ENCODE measurements at places on chromosomes 5 and 9. TPM values are rescaled to one million over a fixed set of nuclear protein-coding genes. Genes with fewer than 3 reads are reported as not detected.

- no peak for DNase-seq
Measured at GRCh38 chr9:86600291-86600690, 246.1 kb upstream of the TUT7 start.

- no peak for DNase-seq
Measured at GRCh38 chr5:89450149-89450538, 567.2 kb upstream of the MEF2C start.

DNA sequence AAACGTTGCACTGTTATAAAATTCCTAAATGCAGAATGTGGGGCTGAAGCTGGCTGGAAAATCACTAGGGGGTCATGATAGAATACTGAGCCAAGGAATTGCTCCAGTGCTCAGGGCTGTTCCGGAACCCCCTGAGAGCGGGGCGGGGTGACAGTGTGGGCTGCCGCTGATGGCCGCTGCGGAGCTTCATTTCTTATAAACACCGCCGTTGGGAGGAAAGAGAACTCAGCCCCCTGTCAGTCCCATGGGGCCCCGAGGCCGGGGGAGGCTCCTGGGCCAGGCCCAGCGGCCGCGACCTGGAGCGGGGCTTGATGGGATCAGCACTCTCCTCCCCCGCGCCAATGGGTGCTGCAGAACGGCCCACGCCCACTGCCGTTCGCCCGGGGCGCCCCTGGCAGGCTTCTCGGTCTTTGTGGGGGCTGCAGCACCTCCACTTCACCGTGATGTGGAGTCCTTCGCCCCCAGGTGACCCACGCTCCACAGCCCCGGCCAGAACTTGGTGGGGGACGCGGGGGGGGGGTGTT lies 5.2 kb upstream of the IRF1 start:
- DNase-seq = peak; percentile 94

DNA sequence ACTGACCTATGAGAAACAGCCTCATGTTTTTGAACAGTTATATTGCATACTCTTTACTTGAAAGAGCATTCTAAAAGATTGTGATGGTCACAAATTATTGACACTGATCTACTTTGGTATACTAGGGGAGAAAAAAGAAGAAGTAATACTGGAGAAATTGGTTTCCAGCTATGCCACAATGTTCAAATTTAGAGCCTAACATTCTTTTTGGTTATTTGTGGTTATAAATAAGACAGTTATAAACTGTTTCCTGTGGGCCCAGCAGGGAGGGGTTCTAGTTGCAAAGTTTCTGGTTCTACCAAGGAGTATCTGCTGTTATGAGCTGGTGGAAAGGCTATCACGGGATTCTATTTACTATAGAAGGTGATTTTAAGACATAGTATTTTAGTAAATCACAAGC lies 4.8 kb downstream of the CWC27 start:
- DNase-seq = no peak

DNA sequence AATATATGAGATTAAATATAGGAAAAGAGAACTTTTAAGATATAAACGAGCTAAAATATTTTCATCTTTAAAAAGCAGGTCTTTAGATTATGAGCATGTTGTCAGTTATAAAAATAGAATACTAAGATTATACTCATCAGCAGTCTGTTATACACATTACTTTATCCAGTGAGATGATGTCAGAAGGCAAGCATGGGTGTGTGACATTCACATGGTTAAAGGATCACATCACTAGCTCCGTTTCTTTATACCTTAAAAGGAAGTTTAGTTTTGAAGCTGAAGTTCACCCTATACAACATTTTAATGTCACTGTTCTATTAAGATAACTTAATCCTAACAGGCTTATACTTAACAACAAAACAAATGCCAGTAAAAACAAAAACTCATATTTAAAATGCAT lies 59.6 kb downstream of the RICTOR start:
- no peak for DNase-seq

DNA sequence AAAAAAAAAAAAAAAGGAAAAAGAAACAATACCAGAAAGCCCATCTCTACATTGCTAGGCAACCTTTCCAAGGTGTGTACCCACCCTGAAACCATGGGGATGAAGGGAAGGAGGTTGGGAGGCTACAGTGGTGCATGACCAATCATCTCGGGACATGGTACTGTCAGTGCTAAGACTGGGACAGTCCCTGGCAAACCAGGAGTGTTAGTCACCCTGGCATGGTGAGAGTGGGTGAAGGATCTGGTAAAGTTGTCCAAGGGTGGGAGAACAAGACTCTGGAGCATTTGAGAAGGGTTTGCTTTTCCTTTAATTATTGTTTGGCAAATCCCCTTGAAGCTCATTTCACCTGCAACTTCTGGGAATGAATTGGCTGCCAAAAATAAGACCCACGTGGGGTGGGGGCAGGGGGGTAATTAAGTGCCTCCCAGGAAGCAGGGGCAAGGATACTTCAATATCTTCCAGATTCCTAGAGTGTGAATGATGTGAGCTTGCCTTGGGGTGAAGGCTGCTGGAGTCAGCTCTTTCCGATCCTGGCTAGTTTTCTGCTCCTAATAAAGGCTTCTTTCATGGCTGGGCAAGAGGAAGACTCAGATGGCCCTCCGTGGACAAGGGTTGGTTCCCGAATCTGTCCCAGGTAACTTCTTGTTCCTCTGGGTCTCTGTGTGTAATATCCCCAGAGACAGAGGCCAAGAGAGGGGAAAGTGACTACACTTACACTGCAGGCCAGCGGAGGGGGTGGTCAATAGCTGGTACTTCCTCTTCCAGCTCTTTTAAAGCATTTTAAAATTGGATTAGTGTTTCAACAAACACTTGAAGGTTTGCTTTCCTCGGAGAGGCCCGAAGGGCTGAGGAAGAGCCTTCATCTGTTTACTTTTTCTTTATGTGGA lies 61.6 kb upstream of the SPRY4 start:
- no peak for DNase-seq

DNA sequence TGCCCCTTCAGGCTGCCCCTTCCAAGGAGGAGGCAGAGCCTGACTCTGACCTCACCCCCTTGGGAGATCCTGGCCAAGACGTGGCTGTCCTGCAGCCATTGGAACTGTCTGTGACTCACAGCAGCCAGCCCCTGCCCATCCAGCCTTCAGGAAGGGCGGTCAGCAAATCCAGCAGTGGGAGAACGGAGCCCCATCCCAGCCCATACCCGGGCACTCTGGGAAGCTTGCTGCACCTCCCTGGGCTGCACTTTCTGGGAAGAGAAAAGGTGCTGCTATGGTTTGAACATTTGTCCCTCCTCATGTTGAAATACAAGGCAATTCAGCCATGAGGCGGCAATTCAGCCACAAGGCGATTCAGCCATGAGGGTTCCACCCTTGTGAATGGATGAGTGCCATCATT lies 24.4 kb downstream of the CCDC187 start:
- DNase-seq = no peak

GRCh38 chr9:131012023-131012334 lies 3.0 kb downstream of the LAMC3 start:
- no peak for DNase-seq

- DNase-seq = no peak
Measured at GRCh38 chr9:119053070-119053469, 316.2 kb downstream of the BRINP1 start.

GRCh38 chr9:101226161-101226560 lies 158.6 kb downstream of the BAAT start:
- no peak for DNase-seq

DNA sequence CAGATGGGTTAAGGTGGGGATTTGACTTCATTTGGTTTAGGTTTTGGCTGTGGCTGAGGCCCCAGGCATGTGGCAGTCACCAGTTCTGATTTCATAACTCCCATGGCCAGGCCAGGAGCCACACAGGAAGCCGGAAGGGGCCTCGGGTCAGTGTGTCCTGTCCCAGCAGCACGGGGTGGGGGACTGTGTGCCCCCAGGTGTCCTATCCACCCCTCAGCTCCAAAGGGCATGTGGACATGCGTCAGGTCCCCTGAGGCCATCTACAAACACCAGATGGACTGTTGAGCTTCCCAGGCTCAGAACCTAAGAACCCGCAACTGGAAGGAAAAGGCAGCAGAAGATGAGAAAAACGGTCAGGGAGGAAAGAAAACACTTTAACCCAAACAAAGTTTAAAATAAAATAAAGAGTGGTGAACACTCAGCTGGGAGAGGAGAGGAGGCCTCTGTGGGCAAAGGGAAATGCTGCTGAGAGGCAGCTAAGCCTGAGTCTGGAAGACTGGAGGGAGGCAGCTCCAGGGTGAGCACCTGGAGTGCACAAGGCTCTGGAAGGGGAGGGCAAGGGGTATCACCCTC lies 260.8 kb downstream of the AUH start:
- peak; percentile 70 for DNase-seq

DNA sequence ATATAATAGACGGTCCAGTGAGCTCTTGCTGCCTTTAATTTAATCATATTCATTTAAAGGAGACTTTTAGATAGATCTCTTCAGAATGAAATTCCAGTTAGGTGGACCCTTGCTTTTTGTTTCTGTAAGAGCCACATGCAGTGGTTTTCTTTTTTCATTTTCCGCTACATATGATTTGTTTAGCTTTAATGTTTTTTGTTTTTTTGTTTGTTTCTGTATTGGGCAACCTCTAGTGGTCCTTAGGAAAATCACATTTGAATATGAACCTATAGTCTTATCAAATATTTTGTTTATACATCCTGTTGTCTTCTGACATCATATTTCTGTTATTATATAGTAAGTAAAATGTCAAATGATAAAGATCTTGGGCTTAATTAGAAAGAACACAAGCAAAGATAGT lies 150.8 kb downstream of the HACD4 start:
- no peak for DNase-seq

DNA sequence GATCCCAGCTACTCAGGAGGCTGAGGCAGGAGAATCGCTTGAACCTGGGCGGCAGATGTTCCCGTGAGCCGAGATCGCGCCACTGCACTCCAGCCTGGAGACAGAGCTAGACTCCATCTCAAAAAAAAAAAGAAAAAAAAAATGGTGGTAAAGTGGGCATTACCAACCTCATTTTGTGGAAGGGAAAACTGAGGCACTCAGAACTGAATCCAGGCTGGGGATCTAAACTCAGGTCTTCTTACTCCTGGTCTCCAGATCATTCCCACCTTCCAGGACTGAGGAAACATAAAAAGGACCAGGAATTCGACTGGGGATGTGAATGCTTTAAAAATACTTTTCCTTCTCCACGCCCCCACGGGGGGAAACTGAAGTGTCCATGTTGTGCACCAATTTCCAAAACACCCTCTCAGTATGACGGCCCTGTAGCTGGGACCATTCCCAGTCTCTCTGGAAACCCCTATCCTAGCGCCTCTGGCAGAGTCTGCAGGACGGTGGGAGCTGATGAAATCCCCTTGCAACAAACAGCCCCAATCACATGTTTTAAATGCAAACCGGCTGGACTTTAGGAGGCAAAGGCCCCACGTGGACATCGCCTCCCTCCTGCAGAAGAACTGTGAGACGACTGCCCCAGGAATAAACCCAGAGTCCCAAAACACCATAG lies 8.9 kb upstream of the AKNA start:
- DNase-seq = no peak

Gene BTNL8
- total RNA-seq = 0.27 TPM

Gene SPINK4
- not detected for total RNA-seq
